Activated CD4-positive, alpha-beta T cell treated with anti-CD3 and anti-CD28 coated beads, Interleukin-2, amount 50 U/mL, for 48 hours (primary cell): ENCODE measurements at places on chromosomes 12 and 14.

DNA sequence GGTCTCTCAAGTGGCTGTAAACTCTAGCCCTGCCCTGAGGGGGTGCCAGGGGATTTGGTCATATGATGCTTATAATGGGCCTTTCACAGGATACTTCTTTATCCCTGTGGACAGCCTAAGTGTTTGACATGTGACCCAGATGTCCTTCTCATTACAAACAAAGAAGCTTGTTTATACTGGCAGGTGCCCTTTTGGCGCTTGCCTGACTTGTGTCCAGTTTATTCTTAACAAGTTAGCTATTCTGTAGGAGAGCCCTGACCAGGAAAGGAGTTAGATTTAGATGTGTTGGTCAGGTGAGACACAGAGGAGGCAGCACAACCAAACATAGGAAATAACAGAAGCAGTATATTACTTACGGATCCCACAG, 51.9 kb downstream of the CCDC91 start:
- no peak for DNase-seq

DNA sequence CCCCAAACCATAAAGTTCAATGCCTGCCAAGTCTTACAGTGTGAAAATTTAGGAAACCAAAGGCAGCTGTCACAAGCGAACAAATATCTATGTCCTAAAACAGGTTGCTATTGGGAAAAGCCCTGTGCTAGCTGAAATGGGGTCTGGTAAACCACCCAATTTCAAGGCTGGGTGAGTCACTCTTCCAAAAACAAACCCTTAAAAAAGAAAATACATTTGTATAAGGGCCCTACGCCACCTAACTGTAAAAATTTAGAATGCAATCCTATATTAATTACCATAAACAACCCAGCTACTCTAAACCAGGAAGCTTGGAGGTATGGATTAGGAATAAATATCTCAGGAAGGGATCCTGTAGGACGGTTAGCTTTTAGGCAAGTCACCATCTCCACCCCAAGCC, 32.1 kb downstream of the PRMT8 start:
- no peak for DNase-seq

- DNase-seq: no peak
These were observed 198.3 kb upstream of the FKBP4 start for GRCh38 chr12:2596441-2596840.

DNA sequence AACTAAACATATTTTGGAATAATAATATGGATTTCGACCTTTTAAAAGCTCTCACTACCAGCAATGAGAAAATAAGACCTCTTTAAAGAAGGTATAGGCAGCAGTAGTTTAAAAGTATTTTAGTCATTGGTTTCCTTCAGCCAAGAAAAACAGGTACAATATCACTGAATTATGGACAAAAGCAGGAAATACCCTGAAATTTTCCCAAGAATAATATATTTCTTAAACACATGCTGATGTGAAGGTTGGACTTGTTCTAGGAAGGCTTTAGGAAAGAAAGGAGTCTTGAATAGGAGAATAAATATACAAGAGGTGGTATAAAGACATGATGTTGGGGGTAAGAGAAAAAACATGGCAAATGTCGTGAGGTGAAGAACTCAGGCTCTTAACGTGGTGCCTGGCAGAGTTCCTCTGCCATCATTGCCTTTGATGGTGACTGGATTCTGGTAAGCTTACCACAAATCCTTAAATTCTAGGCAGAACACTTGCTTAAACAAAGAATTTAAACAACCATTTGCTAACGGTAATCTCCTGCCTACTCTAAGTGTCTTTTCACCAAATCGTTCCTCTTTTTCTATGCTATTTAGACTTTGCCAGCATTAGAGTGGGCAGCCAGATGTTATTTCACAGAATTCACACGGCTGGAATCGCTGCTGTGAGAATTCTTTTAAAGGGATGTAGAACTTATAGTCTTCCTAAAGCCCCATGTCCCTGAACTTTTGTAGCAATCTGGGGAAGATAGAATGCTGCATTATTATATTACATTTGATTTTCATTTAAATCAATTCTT, 11.9 kb upstream of the NUDT4 start:
- DNase-seq: no peak

DNA sequence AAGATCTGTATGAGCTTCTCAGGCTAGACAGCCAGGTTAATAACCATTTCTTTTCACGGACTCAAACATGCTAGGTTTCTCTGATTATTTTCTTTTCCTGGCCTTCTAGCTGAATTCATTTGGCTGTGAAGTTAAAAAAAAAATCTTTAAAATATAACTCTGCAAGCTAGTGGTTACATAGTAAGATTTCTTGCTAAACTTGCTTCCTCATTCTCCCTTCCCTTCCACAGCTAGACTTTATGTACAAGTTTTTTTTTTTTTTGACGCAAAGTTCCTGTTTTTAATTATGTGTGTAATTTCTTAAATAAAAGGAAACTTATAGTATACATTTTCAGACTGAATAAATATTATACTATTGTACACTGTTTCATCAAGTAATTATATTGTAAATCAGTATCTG, 145.4 kb downstream of the TMTC2 start:
- no peak for DNase-seq
